ENCODE measurements at places on chromosomes 2 and 18. TPM values are rescaled to one million over a fixed set of nuclear protein-coding genes. Genes with fewer than 3 reads are reported as not detected.
A peak's percentile ranks its signal among the peaks of the same experiment; 100 is the strongest.

The SIX3 gene
- not detected for total RNA-seq

The MATN3 gene
- total RNA-seq: not detected

The SLC9A4 gene
- not detected for total RNA-seq

The LCT gene
- 0.02 TPM for total RNA-seq

The DCDC2C gene
- total RNA-seq: not detected

DNA sequence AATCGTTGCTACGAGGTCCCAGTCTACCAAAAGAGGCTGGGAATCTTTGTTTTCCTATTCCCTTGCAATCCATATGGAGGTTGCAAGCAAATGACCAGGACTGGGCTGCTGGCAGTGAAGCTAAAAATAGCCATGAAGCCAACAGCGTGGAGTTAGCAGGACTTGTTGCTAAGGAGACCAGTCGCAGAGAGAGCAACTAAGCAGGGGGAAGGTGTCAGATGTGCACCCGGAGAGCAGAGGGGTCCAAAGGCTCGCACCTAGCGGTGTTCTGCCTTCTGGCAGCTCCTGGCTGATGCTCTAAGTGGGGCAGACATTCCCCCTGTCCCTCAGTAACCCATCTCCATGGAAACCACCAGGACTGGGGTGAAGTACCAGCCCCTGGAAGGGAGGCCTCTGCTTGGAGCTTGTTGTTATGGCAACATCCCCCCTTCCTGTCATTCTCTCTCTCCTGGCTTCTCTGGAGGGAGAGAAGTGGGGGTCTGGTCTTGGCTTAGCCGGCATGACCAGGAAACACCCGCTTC, 84.6 kb downstream of the DNMT3A start:
- no peak overlapping the region for H3K27ac ChIP-seq
- H3K36me3 ChIP-seq: peaks cover 35% of the 10 kb centered on the region
- no peaks in the 10 kb centered on the region for H3K27me3 ChIP-seq
- peaks cover 7% of the 10 kb centered on the region for H3K4me1 ChIP-seq
- no peak for DNase-seq

DNA sequence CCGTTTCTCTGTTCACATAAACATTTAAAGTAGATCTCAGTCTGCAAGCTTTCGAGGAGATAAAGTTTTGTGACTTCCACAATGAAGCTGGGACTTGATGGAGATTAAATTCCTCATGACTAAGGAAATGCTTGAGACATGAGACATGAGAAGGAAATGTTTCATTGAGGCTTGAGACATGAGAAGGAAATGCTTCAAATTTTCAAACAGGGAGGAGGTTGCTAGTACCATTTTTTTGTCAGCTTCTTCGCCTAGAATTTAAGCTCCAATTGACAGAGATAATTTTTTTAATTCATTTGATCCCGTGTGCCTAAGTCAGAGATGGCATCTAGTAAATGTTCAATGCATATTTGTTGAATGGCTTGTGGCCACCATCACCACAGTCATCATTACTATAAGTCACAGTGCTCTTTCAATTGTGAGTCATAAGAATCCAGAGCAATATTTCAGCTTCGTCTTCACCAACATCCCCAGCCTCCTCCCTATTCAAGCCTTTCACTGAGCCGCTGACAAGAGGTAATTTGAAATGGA, 543 bp upstream of the MARCHF4 start:
- peaks cover 11% of the 10 kb centered on the region for H3K4me1 ChIP-seq
- H3K27me3 ChIP-seq: peaks cover 48% of the 10 kb centered on the region
- DNase-seq: no peak
- H3K4me3 ChIP-seq: no peak overlapping the region
- H3K27ac ChIP-seq: no peak overlapping the region

DNA sequence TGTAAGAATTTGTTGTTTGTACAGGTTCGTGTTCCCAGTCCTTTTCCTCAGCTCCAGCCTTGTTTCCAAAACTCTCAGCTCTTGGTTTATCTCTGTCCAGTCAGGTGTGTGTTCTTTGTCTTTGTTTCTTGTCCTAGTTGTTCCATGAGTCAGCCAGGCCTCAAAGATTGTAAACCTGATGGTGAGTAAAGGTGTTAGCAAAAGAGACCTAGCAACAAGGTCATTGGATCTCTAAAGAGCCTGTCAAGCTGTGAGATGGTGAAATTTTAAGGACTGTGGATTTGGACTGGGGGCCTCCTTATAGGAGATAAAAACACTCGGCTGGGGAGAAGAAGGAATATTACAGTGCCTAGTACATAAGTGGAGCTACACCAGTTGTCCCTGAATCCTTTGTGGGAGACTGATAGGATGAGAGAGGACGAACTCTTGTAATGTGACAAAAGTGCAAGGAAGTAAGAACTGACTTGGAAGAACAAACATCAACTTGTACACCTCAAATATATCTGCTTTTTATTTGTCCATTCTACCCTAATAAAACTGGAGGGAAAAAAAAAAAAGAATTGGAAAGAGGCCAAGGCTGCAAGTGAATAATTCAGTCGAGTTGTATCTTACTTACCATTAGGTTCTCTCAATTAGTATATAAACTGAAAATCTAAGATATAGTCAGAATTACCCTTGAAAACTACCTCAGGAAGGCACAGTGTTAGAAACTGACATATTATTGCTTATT, 37.2 kb downstream of the ITGA6 start:
- H3K4me1 ChIP-seq: peaks cover 67% of the 10 kb centered on the region
- peak overlapping the region; percentile 69 for H3K27ac ChIP-seq
- H3K27me3 ChIP-seq: no peaks in the 10 kb centered on the region
- no peak overlapping the region for H3K4me3 ChIP-seq
- no peaks in the 10 kb centered on the region for H3K36me3 ChIP-seq
- DNase-seq: no peak

- H3K4me3 ChIP-seq: no peak overlapping the region
- no peaks in the 10 kb centered on the region for H3K36me3 ChIP-seq
- no peak overlapping the region for H3K27ac ChIP-seq
Observed at GRCh38 chr2:100592226-100592625, 29.4 kb downstream of the PDCL3 start.

DNA sequence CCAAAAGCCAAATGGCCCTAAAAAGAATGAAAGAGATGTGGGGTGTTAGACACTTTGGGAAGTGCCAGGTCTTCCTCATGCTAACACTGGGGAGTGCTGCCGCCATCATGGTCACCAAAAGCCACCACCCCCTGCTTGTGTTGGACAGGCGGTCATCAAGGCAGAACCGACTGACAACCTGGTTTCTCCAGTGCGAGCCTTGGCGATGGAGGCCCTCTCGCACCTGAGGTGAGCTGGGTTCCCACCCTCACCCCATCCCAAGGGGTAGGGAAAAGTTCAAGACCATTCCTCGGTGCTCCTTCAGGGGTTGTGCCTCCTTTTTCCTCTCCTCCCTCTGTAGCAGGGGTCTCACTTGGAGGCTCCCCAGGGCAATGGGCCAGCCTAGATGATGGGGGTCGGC, 33.6 kb downstream of the MROH2A start:
- H3K4me3 ChIP-seq: no peak overlapping the region
- H3K27ac ChIP-seq: no peak overlapping the region
- DNase-seq: peak; percentile 1
- H3K4me1 ChIP-seq: no peaks in the 10 kb centered on the region

DNA sequence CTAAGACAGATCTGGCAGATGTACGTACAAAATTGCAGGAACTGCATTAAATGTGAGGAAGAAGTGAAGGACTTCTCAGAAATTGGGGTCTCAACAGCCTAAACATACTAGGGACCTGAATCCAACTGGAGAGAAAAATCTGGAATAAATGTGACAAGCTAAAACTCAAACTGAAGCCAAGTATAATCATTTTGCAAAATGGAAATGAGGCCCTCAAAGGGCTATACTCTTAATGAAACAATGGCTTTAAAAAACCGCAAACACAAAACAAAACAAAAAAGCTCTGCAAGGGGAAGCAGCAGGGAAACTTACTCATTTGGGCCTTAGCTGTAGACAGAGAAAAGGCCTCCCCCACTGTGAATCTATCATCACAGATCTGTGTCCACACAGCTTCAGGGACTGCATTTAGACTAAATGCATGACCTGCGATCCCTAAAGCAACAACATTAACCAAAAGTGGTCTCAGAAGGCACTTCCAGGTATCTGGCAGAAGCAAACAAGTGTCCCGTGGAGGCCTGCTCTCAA, 63.2 kb downstream of the CCBE1 start:
- H3K36me3 ChIP-seq: no peaks in the 10 kb centered on the region
- H3K27me3 ChIP-seq: peaks cover 4% of the 10 kb centered on the region
- H3K4me3 ChIP-seq: no peak overlapping the region
- no peaks in the 10 kb centered on the region for H3K4me1 ChIP-seq
- H3K27ac ChIP-seq: no peak overlapping the region
- DNase-seq: no peak

DNA sequence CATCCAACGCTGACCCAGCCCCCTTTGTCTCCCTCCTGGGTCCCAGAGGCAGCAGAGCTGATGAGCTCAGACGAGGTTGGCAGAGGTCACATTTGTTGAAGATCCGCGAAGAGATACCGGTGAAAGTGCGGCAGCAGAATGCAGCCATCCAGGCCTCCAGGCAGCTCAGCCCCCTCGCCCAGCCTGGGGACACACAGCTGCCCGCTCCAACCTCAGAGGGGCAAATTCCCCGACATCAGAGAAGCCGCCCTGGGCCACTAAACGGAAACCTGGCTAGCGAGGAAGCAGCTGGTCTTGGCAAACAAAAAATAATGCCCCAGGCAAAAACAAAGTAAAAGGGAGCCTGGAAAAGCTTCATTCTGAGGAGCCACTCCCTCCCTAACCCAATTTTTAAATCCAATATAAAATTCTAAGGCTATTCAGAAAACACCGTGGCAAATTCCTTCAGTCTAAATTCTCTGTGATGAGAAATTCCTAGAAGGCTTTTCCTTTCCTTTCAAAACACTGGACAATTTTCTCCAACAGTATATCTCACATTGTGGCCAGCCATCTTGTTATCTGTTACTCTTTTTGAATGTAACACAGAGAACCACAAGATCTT, 262.4 kb downstream of the SS18 start:
- H3K36me3 ChIP-seq: no peaks in the 10 kb centered on the region
- no peak overlapping the region for H3K27ac ChIP-seq
- H3K27me3 ChIP-seq: no peaks in the 10 kb centered on the region
- DNase-seq: no peak
- no peaks in the 10 kb centered on the region for H3K4me1 ChIP-seq
